Nucleus accumbens (tissue), 56 donors: ENCODE measurements at places on chromosomes 12 and 14.

- no peak for DNase-seq
Observed at GRCh38 chr14:102544747-102545460, 35.3 kb upstream of the ANKRD9 start.

DNA sequence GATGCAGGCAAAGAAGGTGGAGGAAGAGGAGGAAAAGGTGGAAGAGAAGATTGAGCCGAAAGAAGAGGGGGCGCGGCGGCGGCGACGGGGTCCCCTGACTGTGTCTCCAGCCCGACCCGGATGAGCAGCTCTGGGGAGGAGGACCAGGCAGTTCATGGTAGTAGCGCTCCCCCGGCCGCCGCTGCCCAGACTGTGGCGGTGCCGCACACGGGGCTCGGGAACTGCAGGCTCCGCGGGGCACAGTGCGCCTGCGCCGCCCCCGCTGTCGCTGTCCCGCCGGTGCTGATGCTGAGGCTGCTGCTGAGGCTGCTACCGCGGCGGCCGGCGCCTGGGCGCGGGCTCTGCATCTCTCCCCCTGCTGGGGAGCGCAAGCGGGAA lies at the start of gene KCNH5:
KCNH5 (minus strand) TSS at position 225 of the 378 bp plus-strand sequence. CDS start 272 bp downstream, outside the sequence.
- DNase-seq, result no peak

GRCh38 chr12:96041181-96041580 lies 5.8 kb upstream of the LTA4H start:
- DNase-seq, result no peak

DNA sequence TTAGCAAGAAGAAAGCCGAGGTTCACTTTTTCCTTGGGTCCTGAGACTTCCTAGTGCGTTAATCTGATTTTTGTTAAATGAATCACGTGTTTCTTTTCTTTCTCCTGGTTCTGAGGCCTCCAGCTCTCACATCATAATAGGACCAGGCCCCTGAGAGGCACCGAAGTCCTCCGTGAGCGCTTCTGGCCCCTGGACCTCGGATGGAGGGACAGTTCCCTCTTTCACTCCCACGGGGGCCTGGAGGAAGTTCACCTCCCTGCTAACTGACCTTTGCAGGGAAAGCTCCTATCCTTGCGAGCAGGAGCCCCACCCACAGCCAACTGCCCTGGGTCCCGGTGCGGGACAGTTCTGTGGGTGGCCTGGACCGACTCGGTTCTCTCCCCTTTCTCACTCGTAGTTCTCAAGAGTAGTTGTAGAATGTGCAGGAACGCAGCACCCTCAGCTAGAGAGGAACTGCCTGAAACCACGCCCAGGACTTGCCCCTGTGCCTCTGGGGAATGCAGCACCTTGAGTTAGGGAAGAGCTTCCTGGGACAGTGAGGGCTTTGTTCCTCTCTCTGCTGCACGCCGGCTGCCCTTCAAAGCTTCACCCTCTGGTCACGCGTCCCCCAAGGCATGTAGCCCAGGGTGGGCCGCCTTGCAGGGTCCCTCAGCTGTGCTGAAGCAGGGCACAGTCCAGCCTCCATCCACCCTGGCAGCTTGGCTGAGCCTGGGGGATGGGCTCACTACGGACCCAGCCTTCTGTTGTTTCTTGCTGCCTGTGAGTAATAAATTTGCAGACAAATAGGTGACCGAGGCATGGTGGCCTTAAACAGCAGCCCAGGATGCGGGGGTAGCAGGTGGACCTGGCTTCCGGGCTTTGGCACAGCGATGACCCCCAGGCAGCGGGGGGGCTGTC lies 264.6 kb downstream of the ADGRD1 start:
- no peak for DNase-seq

- DNase-seq, result no peak
Observed at GRCh38 chr14:68680541-68681051, 112.3 kb downstream of the ZFP36L1 start.

- DNase-seq, result no peak
Observed at GRCh38 chr14:103894723-103895059, 33.6 kb upstream of the TDRD9 start.

DNA sequence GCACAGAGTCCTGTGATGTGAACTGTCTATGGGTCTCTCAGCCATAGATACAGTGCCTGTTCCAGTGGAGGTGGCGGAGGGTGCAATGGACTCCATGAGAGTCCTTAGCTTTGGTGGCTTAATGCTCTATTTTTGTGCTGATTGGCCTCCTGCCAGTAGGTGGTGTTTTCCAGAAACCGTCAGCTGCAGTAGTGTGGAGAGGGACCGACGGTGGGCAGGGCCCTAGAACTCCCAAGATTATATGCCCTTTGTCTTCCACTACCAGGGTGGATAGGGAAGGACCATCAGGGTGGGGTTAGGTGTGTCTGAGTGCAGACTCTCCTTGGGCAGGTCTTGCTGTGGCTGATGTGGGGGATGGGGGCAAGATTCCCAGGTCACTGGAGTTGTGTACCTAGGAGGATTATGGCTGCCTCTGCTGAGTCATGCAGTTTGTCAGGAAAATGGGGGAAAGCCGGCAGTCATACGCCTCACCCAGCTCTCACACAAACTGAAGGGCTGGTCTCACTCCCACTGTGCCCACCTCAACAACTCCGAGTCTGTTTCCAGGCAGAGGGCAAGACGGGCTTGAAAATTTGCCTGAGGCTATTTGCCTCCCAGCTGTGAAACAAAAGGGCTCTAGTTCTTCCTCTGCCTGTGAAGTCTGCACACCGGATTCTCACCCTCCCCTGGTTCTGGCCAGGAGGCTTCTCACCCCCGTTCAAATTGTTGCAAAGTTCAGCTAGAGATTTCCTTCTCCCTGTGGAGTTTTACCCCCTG lies 24.9 kb upstream of the ZDHHC17 start:
- DNase-seq, result no peak

DNA sequence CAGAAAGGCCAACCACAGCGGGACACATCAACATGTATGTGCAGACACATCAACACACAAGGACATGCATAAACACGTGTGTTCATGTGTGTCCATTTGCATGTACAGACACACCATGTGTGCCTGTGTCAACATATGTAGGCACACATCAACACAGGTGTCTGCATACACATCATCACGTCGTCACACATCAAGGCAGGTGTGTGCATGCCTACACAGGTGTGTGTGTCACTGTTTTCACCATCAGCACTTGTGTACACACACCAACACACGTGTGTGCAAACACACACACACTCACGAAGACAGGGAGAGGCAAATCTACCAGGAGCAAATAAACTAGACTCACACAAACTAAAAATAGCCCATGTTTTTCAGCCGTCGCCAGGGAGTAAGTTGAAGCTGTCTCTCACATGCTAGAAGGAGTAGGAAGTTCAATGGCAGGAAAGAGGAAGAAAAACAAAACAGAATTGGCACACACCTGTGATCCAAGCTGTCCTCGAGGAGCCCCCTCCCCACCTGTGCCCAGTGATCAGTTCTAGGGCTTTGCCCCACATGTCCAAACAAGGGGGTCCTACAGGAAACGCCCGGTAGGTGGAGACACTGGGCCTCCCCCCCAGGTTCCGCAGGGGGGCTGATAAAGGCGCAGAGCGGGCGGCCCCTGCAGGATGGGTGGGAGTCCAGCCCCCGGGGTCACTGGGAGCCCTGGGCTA lies 7.4 kb downstream of the SCARB1 start:
- no peak for DNase-seq

DNA sequence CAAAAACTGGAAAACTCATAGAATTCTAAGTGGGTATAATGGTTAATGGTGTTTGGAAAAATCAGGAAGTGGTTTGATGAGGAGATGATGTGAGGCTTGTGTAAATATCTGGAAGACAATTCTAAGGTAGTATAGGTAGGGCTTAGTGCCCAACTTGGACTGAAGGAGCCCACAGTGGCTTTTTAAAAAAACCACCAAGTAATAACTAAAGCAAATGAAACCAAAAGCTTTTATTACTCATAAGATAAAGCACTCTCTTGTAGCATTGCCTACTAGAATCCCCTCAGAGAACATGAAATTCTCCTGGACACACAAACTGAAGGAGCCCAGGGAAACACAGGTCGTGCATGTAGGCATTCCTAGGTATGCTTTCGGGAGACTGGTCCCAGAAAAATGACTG lies 324.5 kb downstream of the NELL2 start:
- no peak for DNase-seq

DNA sequence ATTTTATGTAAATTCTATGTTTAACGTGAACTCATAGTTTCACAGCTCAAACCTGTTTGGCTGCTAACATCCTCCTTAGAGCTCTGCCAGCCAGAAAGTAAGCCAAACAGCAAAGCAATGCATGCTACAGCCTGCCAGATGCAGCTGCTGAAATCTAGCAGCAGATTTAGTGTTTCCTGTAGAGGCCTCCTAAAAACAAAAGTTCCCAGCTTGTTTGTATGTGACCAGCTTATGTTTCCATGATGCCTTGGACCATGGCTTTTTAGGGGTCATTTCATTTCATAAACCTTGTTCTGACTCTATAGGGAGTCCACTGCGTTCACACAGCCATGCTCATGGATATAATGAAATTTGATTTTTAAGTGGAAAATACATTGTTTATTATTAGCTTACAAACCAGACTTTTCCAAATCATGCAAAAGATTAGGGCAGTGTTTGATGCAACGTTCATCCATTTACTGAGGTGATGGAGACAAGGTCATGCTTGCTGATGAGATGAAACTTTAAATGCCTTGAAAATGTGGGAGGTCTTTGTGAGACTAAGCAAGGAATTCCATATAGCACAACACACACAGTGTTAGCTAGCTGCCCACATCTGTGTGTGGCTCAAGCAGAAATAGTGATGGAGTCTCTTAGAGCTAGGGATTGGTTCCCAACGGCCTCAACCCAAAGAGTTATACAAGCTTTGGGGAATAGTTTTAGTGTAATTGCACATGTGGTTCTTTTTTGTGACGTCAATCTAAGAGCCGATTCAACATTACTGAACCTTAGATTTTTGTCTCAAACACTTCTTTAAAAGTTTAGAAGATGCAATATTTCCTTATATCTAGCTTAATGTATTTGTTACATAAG lies 157.5 kb upstream of the LRIG3 start:
- no peak for DNase-seq

DNA sequence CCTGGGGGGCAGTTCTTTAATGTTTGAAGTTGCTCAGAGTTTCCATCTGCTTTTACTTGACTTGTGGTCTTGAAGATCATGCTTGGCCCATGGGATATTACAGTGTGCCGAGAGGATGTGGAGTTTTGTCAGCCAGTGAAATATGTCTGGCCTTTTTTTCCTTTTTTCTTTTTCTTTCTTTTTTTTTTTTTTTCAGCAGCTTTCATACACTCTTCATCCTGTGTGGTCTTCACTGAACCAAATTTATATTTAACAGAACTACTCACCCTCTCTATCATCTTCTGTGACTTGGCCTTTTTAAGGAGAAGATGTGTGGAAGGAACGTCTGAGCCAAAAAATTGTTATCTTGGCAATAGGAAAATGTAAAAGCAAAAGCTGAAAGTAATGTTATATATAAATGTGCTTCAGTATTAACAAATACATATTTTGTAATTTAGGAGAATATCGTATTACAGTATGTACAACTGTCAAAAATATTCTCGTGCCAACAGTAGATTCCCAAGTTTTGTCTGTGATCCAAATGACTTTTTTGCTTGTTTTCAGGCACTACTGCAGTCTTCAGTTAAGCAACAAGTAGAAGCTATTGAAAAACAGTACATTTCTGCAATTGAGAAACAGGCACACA lies 200.6 kb downstream of the CCDC91 start:
- DNase-seq, result no peak

DNA sequence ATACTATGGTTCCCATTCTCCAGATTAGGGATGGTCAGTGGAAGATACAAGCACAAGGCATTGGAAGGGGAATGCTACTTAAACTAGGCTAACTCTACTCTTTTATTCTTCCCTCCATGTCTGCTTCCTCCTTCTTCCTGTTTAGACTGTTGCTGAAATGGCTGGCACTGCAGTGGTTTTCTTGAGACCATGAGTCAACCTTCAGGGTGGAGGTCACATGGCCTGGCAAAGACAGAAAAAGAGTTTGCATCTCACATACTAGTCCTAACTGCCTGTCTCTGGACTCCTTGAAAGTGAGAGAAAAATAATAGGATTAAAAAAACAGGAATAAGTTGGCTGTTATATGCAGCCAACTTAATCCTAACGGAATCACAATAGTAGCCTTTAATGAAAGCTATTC lies 37.0 kb downstream of the ALDH1L2 start:
- DNase-seq, result no peak

GRCh38 chr12:122244565-122245371 lies 18.9 kb upstream of the DIABLO start:
- DNase-seq, result no peak

DNA sequence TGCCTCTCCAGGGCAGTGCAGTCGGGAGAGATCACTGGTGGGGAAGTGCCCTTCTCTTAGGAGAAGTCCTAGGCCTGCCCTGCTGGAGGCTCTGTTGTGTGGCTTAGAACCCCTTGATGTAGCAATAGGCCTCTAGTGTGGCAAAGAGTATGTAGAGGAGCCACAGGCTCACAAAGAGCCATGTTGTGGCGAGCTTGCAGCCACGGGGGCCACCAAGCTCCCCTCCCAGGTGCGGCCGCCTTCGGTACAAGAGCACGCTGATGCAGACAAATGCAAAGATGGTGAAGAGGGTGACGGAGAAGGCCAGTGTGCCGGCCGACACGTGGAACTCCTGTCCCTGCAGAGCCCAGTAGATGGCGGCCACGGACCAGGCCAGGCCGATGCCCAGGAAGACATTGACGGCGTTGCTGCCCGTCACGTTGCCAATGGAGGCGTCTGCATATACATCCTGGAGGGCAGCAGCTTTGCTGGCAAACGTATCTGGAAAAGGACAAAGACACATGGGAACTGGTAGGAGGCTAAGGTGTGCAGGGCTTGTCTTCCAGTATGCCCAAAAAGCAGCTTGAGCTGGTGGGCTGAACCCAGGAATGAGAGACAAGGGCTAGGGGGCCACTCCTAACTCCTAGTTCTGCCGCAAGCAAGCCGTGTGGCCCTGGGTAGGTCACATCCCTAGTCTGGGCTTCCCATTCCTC lies 142.8 kb downstream of the SLC8A3 start:
- peak; percentile 55 for DNase-seq

DNA sequence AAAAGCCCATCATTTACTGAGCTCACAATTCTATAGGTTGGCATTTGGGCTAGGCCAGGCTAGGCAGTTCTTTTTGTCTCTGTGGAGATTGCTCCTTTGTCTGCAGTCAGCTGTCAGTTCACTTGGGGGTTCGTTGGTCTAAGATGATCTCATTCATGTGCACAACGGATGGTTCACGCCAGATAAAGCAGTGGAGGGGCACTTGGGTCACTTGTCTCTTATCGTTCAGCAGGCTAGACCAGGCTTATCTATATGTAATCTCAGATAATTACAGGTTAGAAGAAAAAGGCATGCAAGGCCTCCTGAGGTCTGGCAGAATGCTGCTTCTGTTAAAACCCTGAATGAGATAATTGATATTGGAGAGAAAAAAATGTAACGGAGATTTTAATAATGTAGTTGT lies 119.0 kb upstream of the ATP2B1 start:
- no peak for DNase-seq

- no peak for DNase-seq
Observed at GRCh38 chr12:43285159-43285598, 266.8 kb downstream of the ADAMTS20 start.

DNA sequence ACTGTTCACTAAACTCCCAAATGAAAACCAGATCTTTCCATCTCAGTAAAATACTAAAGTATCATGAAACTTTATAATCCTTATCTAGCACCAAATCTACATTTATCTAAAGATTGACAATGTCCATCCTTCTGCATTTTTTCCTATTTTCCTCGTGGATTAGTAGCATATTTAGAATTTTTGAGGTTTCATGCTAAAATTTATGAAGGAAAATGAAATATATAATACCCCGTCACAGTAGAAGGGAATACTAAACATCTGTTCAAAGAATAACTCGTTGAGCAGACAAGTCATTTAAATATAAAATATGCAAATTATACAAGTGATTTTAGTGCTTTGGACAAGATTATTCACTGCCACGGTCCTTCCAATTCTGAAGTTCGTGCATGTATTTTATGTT lies 122.7 kb upstream of the SLCO1C1 start:
- no peak for DNase-seq

- no peak for DNase-seq
Observed at GRCh38 chr14:30389877-30390385, 169.0 kb upstream of the G2E3 start.
